Activated effector memory CD4-positive, alpha-beta T cell treated with Interleukin-2 at 50 U/mL for 16 hours (primary cell): ENCODE measurements at places on chromosomes 5 and 9.

DNA sequence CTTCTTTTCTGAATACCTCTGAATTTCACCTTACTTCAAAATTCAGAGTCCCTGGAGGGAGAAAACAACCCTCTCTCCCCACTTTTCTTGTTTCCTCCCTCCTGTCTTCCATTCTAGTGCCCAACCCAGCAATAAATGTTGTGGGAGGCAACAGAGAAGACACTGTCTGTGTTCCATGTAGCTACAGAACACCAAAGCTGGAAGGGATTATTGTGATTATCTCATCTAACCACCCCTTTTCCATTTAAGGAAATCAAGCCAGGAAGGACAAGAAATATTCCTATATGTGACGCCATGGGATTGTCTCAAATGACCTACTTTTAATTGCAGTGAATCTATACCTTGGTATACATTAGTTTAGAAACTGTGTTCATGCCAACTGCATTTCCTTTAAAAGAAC, 476.6 kb upstream of the TNC start:
- DNase-seq = no peak

- peak; percentile 63 for DNase-seq
Measured at GRCh38 chr5:132063090-132063911, 2.8 kb downstream of the IL3 start.

- no peak for DNase-seq
Measured at GRCh38 chr9:125397736-125398135, 136.1 kb downstream of the GAPVD1 start.

GRCh38 chr5:145939540-145940065, 3.2 kb downstream of the SH3RF2 start:
- DNase-seq = no peak

DNA sequence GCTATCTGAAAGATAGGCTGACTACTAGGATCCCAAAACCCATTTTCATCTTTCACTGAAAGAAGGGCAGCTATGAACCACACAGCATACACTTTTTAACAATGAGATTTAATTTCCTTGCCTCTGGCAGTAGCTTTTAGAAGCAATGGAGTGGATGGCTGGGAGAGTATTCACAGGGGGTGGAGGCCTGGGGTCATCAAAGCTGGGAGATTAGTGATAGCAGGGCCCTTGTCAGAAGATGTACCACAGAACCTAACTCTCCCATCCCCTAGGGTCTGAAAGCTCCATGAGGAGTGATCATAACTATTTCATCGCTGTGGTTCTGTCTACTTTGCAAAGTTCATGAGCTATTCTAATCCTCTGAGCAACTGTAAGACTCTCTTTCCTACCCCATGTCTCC, 332.2 kb downstream of the PRELID2 start:
- DNase-seq = no peak
